ENCODE measurements at places on chromosomes 11 and 22. TPM values are rescaled to one million over a fixed set of nuclear protein-coding genes. Genes with fewer than 3 reads are reported as not detected.

C11orf86 gene
- total RNA-seq: not detected

DNA sequence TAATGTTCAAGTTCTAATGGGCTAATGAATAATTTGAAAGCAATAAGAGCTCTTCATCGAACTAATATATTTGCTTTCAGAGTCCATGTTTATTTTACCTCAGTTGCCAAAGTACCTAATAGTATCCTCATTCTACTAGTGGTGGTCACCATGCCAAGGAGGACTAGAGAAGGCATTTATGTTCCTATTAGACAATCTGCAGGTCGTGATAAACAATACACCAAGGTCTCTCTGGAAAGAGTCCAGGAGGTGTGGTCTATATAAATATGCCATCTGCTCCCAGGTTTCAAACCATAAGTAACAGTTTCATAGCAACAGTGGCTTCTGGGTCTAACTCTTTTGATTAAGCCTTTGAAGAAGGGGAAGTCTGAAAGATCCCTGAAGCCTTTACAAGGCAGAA lies 42.9 kb downstream of the ARFGAP3 start:
- DNase-seq: no peak

GRCh38 chr11:65219930-65220213 lies 38.1 kb downstream of the CAPN1 start:
- DNase-seq: no peak

MYH9 gene
- 381 TPM for total RNA-seq

OR52H1 gene
- 0.43 TPM for total RNA-seq

BRSK2 gene
- total RNA-seq: 1.5 TPM

GRCh38 chr22:38303974-38304373 lies 13.3 kb downstream of the CSNK1E start:
- DNase-seq: no peak

DNA sequence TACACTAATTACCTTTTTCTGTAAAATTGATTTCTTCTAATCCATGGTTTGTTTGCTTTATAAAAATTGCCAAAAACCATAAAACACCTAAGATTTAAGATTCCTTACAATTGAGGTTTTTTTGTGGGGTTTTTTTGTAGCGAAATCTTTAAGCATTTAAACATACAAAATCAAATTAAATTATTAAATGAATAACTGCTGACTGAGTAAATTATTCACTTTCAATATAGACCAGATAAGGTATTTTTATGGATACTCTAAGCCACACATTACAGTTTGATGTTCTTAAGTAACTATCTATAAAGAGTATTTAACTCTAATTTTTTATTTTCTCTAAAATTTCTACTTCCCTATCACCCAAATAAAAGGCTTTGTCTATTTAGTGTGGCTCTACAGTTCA lies 55.5 kb downstream of the PIK3C2A start:
- DNase-seq: no peak

- no peak for DNase-seq
Measured at GRCh38 chr11:117759305-117759704, 37.7 kb downstream of the DSCAML1 start.

DNA sequence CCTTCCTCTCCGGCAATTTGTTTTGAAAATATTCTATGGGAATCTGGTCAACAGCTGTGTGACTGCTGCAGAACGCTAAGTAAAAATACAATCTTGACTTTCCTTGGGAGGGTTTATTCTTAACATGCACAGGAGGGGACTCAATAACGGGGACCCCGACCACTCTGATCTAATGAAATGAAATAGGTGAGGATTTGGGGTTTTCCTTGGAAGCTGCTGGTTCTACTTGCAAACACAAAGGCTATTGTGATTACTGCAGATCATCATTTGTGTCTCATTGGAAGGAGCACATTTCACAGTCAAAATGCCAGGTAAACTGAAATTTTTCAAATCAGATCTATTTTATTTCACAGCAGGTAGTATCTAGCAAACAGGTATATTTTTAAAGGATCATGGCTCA lies 366.1 kb downstream of the SHANK2 start:
- DNase-seq: no peak

Measured in ovary (tissue), 10 donors.